ENCODE measurements at places on chromosomes 4 and X.

- DNase-seq = no peak
Observed at GRCh38 chr4:36280555-36280954, 861 bp upstream of the DTHD1 start.

DNA sequence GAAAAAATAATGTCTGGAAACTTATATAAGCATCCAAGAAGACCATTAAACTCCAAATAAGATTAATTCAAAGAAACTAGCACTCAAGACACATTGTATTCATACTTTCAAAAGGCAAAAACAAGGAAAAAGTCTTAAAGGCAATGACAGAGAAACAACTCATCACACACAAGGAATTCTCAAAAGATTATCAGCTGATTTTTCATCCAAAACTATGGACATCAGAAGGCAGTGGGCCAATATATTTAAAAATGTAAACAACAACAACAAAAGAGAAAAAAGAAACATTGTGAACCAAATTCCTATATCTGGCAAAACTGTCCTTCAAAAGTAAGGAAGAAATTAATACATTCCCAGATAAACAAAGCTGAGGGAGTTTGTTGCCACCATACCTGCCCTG, 711.4 kb upstream of the GALNTL6 start:
- DNase-seq = no peak

GRCh38 chrX:130082244-130083106, 27.8 kb downstream of the ELF4 start:
- DNase-seq = no peak

DNA sequence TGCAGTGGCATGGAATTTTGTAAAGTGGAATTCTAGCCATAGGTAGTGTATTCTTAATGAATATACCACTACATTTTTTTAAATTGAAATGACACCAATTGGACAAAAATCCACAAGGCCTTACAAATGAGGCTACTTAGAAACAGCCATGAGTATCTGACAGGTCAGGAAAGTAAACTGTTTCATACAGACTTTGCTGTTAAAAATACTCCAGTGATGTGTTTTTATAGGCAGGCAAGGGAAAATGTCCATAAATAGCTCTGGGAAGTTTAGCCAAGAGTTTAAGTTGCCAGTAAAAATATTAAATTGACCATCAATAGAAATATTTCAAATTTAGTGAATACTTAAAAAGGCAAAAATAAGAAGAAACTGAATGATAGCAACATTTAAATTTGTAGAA, 41.8 kb upstream of the PDLIM5 start:
- DNase-seq = peak; percentile 23

GRCh38 chrX:132488180-132488705, 595 bp downstream of the MBNL3 start:
- peak; percentile 21 for DNase-seq

GRCh38 chr4:40547789-40548132, 81.9 kb downstream of the RBM47 start:
- DNase-seq = no peak

- DNase-seq = no peak
Observed at GRCh38 chr4:55157559-55158277, 32.3 kb upstream of the KDR start.

DNA sequence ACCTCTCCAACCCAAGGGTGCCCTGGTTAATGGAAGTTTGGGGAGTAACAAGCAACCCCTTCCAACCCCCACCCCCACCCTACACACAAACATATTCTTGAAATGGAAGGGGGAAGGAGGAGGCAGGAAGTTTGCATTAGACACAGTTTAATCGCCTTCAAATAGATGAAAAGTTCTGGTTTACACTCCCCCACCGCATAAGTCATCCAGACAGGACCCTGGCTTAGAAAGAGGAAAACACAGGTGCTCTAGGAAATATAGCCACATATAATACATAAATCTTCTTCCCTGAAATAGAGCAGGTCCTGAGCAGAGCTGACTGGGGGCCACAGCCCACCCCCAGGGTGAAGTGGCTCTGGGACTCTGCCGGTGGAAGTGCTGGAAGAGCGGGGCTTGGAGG, 25.1 kb downstream of the SASH3 start:
- no peak for DNase-seq

- no peak for DNase-seq
Observed at GRCh38 chr4:34198966-34199365, 2045.3 kb downstream of the ARAP2 start.

- no peak for DNase-seq
Observed at GRCh38 chr4:183621875-183622274, 37.1 kb downstream of the RWDD4 start.

DNA sequence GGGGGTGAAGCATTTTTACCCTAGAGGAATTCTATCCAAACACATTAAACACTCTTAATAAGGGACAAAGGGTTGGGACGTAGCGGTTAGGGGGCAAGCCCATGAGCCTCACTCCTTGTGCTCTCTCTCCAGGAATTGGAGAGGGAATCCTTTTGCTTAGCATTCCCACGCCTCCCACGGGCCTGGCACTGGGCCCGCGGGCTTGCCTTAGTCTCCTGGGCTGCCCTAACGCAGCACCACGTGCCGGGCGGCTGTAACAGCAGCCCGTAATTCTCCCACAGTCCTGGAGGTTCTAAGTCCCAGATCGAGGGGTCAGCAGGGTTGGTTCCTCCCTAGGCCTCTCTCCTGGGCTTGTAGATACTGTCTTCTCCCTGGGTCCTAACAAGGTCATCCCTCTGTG, 67.5 kb downstream of the TBL1X start:
- DNase-seq = no peak

DNA sequence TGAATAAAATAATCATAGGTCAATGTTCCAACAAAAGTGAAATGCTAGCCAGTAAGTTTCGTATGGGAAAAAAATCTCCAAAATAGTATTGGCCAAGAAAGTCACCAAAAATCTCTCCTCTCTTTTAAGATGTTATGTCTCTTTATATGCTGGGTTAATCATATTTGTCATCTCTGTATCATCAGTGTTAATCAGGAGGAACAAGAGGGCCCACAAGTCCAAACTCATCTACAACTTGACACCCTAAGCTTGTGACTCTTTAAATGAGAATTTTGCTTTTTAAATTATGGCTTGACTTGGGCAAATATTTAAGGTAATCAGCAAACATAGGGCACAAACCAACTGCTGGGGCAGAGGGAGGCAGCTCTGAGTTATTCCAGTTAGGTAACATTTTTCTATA, 75.5 kb downstream of the AMMECR1 start:
- no peak for DNase-seq
